ENCODE measurements at places on chromosomes 3 and 15. TPM values are rescaled to one million over a fixed set of nuclear protein-coding genes. Genes with fewer than 3 reads are reported as not detected.

GRCh38 chr3:38988955-38989354, 62.8 kb downstream of the SCN11A start:
- no peak for DNase-seq

GRCh38 chr15:101390462-101390861, 95.4 kb upstream of the SNRPA1 start:
- no peak for DNase-seq

GRCh38 chr3:99508191-99508590, 130.2 kb upstream of the COL8A1 start:
- no peak for DNase-seq

DNA sequence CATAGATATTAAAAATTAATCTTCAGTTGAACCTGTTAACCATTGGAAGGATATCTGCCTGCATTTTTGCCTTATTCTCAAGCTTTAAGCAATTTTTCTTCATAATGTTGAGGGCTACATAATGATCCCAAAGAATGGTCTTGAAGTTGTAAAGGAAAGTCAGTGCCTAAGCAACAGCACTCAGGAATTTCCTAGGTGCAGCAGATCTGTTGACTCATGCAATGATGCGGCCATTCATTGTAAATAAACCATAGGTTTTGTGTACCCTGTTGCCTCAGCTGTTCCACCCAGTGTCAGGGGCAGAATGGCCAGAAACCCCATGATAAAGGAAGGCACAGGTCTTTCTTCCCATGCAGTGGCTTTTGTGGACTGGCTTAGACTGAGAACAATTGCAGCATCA, 78.4 kb upstream of the TRIM42 start:
- no peak for DNase-seq

DNA sequence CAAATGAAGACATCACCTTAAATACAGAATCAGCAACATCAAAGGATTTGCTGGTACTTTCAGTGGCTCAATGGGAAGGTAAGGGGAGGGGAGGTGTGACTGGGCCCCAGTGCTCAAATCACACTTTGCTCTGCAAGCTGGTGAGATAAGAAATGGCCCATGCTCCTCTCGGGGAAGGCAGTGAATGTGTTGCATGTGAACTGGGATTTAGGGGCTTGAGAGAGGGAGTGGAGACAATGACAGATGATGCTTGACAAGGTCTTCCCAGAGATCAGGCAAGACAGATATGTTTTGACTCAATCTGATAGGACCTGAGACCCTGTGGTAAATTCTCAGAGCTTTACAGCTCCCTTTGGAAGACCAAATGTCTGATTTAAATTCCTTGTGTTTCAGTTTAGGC, 233.0 kb upstream of the PROK2 start:
- DNase-seq = no peak

- DNase-seq = no peak
Measured at GRCh38 chr3:73426606-73427005, 198.1 kb downstream of the PDZRN3 start.

DNA sequence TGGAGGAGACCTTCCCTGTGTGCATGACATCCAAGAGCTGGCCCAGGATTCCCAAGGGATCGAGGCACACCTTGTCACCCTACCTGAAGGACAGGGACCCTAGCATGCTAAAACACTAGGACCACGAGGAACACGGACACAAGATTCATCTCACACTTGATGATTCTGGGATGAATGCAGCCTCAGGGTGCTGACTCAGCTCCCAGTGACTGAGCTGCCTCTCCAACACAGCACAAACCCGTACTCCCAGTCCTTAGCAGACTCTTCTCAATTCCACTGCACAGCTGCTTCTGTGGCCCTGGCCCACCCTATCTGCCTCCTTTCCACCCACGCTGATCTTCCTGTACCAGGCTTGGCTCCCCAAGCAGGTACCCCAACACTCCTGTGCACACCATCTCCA, 9.1 kb upstream of the OXTR start:
- no peak for DNase-seq

DNA sequence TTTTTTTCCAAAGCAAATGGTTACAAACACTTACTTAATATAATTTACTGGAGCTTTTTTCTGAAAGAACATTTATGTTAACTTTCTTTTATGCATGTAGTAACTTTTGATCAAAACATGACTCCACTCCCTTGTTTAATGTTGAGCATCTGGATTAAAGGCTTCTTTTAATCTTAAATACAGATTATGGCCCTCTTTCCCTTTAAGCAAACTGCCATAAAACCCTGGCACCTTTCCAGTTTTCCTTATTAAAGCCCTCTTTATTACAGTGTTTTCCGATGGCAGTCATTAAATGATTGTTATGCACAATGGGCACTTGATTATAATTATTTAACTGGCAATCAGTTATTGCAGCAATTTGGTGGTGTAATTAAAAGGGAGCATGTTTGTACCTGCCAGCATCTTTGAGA, 167.0 kb downstream of the VGLL4 start:
- DNase-seq = no peak

- DNase-seq = no peak
Measured at GRCh38 chr3:11363715-11364114, 91.5 kb downstream of the ATG7 start.

Gene ALPK3
- 1.6 TPM for total RNA-seq
